Nucleus accumbens (tissue), 56 donors: ENCODE measurements at places on chromosomes 5 and 9.
A peak's percentile ranks its signal among the peaks of the same experiment; 100 is the strongest.

DNA sequence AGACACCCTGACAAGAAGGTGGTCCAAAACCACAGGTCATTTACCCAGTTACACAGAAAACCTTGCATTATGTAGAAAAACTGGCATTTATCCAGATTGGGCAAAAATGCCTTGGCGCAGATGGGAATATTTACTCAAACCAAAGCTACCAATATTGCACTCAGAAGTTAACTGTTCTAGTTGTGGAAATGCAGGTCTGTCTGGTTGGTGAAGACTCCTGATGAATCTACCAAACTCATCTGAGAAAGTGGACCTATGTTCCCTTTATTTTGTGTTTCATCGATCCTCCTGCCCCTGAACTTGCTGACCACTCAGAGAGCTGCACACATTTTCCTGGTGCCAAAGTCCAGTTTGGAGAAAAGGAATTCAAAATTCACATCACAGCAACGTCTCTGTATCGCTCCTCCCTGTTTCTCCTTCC lies 85.2 kb upstream of the ALDH1A1 start:
- DNase-seq, result no peak

GRCh38 chr5:143491646-143492045 lies 88.2 kb upstream of the NR3C1 start:
- DNase-seq, result no peak

DNA sequence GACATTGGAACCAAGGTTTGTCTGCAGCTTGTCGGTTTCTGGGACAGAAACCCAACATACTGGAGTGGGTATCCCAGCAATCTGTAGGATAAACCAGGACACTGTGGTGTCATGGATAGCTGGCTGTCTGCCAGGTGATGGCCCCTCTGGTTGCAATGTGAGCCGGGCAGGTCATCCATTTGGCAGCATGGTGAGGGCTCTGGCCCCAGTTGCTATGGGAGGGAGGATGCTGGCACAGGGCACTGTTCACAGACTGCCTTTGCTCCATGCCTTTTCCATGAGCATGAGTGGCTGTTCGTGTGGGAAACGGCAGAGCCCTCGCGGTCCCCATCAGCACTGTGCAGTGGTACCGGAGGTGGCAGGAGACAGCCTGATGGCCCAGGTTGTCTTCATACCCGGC lies 6.4 kb downstream of the S1PR3 start:
- DNase-seq, result no peak

DNA sequence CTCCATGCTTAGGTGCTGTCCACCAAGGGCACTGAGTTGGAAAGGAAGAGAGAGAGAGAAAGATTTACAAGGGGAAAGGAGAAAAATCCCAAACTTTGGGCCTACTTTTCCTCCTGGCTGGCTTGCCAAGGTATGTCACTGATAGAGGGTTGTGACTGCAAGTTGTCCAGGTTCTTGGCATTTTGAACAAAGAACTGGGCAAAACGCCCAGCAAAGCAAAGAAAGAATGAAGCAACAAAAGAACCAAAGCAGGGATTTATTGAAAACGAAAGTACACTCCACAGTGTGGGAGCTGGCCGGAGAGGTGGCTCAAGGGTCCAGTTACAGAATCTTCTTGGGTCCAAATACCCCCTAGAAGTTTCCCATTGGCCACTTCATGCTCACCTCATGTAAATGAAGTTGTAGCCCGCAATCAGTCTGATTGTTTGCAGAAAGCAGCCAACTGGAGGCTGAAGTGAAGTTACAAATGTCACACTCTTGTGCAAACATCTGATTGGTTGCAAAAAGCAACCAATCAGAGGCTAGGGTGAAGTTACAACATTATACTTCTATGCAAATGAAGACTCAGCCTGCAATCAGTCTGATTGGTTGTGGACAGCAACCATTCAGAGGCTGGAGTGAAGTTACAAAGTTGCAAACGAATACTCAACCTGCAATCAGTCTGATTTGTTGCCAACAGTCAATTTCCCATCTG lies 263.5 kb downstream of the YTHDC2 start:
- no peak for DNase-seq

- no peak for DNase-seq
Observed at GRCh38 chr5:57664700-57665099, 182.1 kb upstream of the ACTBL2 start.

- peak; percentile 13 for DNase-seq
Observed at GRCh38 chr5:80082731-80083100, 47.6 kb downstream of the THBS4 start.

DNA sequence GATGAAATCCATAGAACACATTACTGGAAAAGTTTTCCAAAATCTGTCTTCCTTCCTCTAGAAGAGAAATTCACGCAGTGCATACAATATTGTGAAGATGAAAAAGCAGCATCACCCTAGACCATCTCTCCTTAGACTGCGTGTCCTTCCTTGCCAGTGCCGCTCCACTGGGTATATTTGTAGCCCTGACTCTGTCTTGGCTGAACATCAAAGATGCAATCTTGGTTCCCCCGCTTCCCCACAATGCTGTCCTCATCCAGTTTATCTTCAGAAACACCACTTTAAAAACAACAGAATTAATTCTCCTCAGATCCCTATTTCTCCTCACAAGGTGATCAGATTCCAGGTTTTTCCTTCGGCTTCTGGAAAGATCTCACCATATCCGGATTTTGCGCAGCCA lies 53.9 kb downstream of the ROR2 start:
- DNase-seq, result no peak

DNA sequence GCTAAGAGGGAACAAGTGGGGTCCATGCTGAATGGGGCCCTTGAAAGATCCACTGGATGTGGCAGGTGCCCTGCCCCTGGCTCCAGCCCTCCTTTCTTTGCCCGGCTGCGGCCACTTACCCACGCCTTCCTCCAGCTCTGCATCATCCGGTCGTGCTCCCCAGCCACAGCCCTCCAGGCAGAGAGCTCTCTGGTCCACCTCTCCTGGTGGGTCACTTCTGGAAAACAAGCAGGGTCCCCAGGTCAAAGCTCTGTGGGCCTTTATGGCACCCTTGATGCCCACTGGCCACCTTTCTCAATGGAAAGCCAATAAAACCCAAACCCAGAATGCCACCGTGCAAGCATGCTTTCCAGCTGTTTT lies 45.0 kb downstream of the SECISBP2 start:
- no peak for DNase-seq

GRCh38 chr5:2288466-2288865 lies 405.7 kb upstream of the IRX4 start:
- no peak for DNase-seq

DNA sequence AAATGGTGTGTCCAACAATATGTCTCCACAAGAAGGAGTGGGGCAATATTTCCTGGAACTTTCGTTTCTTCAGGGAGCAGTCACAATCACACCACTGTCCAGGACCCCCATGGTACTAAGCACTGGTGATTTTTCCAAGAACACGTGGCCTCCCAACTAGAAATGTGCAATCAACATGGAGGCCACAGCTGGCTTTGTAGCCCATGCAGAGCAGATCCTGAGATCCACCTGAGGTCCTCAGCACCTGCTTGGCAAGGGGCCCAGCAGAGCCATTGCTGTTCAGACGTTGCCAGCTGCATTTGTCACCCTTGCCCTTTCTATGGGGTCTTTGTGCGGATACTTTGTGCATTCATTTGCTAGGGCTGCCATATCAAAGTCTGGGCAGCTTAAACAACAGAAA lies 334.5 kb upstream of the IRX4 start:
- DNase-seq, result no peak
